IPS DF 19.7 (cell line): ENCODE measurements at places on chromosomes 7 and 10.
A peak's percentile ranks its signal among the peaks of the same experiment; 100 is the strongest.

DNA sequence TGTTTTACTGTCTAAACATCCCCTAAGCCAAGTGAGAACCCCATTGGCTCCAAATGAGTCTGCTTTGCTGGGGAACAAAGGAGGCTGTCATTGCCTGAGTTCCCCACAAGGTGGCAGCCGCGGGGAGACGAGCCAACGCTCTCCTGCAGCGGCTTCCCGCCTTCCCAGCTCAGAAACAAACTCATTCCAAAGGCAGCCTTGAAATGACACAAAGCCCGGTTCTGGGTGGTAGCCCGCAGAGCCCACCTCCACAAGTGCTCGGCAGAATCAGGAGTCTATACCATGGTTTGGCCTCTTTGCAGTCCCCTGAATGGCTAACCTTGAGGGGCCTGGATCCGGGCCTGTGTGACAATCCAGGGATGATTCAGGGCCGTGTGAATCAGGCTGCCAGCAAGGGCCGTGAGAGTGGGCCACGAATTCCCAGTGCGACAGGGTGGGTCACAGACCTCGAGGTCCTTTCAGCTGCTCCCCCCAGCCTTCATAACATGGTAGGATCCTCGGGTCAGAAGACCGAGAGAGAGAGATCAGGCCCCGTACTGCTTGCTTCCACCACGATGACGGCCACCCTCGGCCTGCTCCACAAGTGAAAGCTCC lies 79.7 kb downstream of the DLG5 start:
- peak; percentile 57 for DNase-seq

GRCh38 chr7:12578930-12579640 lies 8.6 kb downstream of the SCIN start:
- no peak for DNase-seq

DNA sequence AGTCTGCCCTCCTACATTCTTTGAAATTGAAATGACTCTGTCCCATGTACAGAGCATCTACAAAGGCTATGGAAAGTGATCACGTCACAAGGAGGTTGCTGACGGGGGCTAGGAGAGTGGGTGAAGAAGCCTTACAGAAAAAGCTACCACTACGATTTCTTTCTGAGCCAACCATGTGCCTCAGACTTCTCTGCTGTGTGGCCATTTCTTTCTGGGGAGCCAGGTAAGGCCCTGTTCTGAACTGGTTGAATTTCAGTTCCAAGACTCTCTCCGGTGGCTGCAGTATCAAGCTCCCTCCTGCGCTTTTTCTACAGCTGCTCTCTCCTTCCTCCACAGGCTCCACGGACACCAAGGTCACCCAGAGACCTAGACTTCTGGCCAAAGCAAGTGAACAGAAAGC lies 112.5 kb upstream of the PRSS1 start:
- DNase-seq: no peak

- DNase-seq: no peak
Observed at GRCh38 chr7:73985737-73986141, 42.2 kb upstream of the ELN start.

GRCh38 chr10:234708-235406 lies 99.6 kb downstream of the ZMYND11 start:
- no peak for DNase-seq

DNA sequence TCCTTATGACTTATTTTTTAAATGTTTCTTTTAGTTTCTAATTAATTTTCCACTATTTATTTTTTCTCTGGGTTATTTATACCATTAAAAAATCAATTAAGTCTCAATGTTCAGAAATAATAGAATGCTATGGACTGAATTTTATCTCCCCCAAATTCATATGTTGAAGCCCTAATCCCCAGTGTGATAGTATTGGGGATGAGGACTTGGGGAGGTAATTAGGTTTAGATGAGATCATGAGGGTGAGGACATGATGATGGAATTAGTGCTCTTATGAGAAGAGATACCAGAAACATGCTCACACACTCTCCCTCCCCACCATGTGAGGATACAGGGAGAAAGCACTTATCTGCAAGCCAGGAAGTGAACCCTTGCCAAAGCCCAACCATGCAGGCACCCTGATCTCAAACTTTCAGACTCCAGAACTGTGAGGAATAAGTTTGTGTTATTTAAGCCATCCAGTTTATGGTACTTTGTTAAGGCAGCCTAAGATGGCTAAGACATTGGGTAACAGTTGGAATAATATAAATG lies 202.6 kb downstream of the MDFIC start:
- DNase-seq: no peak

DNA sequence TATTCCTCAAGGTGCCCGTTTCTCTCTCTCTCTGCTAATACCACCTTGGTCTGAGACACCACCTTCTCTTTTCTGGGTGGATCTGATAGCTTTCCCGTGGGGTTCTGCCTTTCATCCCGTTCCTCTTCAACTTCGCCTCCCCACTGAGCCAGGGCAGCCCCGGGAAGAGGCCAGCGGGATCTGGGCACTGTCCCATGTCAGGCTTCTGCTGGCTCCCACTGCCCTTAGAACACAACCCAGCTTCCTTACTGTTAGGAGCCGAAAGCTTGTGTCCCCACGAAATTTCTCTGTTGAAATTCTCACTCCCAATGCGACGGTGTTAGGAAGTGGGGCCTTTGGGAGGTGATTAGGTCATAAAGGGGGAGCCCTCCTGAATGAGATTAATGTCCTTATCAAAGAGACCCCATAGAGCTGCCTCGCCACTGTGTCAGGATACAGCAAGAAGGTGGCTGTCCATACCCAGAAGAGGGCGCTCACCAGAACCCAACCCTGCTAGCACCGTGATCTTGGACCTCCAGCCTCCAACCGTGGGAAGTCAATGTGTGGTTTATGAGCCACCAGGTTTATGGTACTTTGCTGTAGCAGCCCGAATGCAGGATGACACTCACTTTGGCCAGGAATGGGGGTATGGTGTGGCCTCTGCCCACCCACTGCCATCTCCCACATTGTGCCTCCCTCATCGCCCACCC lies 79.2 kb downstream of the CAMK1D start:
- DNase-seq: no peak

GRCh38 chr10:96400465-96400864 lies 41.7 kb upstream of the OPALIN start:
- no peak for DNase-seq

- DNase-seq: no peak
Observed at GRCh38 chr7:48038815-48039506, 3.6 kb downstream of the C7orf57 start.

- no peak for DNase-seq
Observed at GRCh38 chr10:70913893-70914240, 25.5 kb upstream of the PCBD1 start.

- DNase-seq: no peak
Observed at GRCh38 chr7:18425227-18425626, 70.3 kb upstream of the HDAC9 start.

DNA sequence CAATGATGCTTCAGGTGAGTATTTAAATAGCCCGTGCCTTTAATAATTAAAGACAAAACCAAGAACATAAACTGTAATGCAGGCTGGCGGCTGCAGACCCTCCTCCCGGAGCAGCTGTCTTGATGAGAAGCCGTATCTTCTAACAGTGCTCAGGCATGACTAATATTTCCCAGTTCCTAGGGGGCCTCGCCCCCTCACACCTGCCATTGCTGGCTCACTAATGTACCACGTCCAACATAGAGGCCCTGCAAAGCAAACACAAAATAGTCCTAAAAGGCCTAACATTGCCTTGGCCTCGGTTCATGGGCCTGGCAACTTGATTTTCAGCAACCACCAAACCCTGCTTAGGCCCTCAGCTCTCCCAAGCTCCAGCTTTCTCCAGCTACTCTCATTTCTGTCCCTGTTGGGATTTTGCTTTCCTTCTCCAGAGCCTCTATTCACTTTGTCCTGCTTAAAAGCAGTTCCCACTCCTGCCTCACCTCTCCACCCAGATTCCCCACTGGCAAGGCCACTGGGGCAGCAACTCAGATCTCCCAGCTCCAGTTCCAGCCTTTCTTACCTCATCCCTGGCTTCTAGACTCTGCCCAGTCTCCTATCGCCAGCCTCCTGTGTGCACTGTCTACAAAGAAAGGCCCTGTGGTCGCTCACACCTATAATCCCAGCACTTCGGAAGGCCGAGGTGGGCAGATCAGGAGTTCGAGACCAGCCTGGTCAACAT lies 16.2 kb downstream of the SORBS1 start:
- no peak for DNase-seq

DNA sequence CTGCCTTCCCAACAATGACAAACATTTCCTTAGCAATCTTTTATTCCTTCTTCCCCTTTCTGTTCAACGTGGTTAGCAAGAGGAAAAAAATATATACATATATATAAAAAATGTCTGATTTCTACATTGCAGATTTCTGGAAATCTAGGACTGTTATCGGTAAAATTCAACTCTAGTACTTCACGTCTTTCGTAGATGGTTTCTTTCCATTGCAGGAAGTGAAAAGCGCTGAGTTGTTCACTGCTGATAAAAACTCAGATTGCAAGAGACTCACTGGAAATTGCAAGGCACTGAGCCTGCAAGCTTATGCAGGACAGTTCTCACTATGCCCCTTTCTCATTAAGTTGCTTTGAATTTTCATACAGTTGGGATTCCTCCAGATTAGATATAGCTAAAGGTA lies 23.9 kb downstream of the KIN start:
- no peak for DNase-seq

- DNase-seq: no peak
Observed at GRCh38 chr7:107078517-107078966, 34.0 kb downstream of the PRKAR2B start.

DNA sequence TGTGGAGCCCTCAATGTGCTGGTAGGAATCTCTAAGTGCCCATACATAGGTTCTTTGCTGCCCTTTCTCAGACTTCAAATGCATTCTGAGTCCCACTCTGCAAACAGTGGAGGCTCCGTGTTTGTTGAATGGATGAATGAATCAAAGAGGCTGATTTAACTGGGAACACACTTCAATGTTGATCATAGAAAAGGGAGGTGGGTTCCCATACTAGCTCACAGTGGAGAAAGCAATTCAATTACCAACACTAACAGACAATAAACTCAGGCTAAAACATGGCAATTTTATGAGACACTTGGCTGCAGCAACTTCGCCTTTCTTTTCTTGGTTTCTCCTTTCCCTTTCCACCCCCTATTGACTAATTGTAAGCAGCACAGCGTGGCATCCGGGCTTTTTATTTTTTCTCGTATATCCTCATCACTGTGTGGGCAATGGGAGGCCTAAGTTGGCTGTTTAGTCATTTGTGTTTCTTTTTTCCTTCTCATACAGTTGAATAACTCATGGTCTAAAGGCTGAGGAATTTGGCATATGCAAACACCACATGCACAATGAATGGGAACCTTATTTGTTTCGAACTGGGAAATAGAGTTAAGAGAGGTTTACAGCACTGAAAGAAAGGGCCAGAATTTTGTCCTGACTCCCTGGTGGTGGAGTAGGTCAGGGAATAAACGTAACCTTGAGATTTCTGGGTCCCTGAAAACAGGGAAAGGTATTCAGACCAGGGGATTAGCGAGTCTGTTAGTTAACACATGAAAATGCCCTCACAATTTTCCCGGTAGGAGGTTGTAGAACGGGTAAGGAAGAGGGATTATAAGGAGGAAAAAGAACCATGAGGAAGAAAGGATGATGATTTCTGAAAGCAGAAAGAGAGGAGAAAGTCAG lies 858.5 kb downstream of the KCNMA1 start:
- peak; percentile 59 for DNase-seq
